Stimulated activated CD4-positive, alpha-beta T cell treated with anti-CD3 and anti-CD28 coated beads, Interleukin-4, amount 100 ng/mL, for 48 hours (primary cell): ENCODE measurements at places on chromosomes 12 and 14.
A peak's percentile ranks its signal among the peaks of the same experiment; 100 is the strongest.

- peak; percentile 17 for DNase-seq
Observed at GRCh38 chr14:63650256-63650952, 8.7 kb upstream of the WDR89 start.

GRCh38 chr12:133106253-133106652 is 23.8 kb downstream of the ZNF891 start:
- DNase-seq = no peak

DNA sequence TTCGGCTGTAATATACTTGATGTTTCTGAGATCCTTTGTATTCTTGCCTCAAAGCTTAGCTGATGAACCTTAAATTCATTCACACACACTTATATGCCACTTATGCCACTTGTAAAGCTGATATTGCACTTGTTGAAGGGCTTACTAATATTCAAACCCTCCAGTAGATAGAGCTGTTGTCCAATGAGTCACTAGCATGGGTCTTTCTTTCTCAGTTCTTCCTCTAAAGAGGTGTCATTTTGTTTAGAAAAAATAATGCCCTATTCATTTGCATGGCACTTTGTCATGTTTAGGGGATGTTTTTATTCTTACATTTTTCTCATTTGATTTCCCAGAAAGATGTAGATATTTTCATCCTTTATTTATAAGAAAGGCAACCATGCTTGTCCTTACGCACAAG is 56.4 kb downstream of the MON2 start:
- no peak for DNase-seq

- DNase-seq = no peak
Observed at GRCh38 chr14:104264495-104265265, 126.3 kb downstream of the KIF26A start.

DNA sequence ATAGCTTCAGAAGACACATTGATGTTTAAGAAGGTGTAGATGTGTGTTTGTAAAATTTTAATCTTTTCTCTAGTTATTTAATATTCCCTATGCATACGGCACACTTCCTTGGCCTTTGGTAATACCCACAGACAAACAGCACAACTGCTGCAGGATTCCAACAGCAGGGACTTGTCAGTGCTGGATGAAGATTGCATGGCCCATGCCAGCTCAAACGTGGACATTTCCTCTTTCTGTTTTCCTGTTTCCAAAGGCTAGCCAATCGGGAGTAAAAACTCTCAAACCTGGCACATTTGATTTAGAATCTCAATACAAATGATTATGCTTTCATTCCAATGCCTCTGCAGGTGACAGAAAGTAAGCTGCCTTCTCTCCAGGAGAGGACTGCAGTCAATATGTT is 22.5 kb upstream of the PDE3A start:
- DNase-seq = no peak

DNA sequence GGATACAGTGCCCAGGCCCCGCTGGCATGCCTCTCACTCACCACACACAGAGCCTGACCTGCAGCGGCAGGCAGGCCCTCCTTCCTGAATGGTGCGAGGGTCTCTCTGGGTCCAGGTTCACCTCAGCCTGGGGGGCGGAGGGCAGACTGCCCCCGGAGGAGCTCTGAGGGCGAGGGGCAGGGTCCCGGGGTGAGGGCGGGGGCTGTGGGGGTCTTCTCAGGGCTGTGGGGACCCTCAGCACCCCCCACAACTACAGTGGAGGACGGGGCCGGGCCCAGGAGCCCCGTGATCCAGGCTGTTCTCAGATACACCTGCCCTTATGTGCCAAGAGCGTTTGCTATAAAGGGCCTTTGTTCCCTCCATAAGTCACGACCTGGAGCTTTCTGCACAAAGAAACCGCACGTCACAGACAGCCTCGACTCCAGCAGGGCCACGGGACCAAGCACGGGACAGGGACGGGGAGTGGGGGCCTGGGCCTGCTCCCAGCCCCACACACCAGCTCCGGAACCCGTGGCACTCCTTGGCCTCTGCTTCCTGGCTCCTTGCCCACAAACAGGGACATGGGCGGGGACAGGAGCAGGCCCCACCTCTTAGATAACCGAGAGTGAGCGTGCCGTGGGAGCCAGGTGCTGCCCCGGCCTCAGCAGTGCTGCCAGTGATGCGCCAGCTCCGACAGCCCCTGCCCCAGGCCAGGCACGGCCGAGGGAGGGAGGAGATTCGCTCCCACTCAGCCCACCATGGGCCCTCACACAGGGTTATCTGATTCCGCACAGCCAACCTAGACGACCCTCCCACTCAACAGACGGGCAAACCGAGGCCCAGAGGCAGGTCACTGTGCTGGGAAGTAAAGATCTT is 101.9 kb downstream of the RFLNA start:
- DNase-seq = no peak

DNA sequence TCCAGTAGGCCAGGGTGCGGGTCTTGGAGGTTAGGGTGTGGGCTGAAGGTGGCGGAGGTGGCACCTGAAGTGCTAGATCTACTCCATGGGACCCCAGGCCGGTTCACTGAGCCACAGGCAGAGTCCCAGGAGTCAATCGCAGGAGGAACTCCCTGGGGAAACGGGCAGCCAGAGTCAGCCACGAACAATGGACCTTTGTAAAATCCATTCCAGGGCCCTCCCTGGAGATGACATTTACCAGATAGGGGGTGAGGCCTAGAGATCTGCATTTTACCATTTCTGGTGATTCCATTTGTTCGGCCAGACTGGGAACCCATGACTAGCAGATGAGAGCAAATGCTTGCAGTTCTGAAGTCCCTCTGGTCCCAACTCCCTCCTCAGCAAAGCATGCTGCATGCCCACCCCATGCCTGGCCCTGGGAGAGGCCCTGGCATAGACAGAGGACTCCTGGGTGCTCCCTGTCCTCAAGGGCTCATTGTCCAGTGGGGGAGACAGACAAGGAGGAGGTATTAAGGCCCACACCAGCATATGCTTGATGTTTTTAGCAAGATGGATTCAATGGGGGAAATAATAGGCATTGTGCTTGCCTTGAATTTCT is 115.5 kb downstream of the EML1 start:
- DNase-seq = no peak

DNA sequence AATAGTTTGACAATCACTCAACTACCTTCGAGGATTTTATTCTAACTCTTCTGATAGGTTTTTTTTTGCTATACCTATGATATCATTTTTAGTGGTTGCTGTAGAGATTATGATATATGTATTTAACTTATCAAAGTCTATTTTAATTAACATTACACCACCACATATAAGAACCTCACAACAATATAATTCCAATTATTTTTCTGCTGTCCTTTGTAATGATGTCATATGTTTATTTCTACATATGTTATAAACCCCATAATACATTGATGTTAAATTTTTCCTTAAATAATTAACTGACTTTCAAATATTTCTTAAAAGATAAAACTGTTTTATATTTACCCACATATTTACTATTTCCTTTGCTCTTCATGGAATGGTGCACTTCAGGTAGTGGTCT is 103.4 kb upstream of the KITLG start:
- no peak for DNase-seq

- no peak for DNase-seq
Observed at GRCh38 chr12:5620896-5621295, 189.0 kb downstream of the NTF3 start.

GRCh38 chr12:111063295-111064026 is 143.1 kb upstream of the MYL2 start:
- DNase-seq = no peak

- no peak for DNase-seq
Observed at GRCh38 chr12:944211-944610, 5.3 kb downstream of the RAD52 start.

DNA sequence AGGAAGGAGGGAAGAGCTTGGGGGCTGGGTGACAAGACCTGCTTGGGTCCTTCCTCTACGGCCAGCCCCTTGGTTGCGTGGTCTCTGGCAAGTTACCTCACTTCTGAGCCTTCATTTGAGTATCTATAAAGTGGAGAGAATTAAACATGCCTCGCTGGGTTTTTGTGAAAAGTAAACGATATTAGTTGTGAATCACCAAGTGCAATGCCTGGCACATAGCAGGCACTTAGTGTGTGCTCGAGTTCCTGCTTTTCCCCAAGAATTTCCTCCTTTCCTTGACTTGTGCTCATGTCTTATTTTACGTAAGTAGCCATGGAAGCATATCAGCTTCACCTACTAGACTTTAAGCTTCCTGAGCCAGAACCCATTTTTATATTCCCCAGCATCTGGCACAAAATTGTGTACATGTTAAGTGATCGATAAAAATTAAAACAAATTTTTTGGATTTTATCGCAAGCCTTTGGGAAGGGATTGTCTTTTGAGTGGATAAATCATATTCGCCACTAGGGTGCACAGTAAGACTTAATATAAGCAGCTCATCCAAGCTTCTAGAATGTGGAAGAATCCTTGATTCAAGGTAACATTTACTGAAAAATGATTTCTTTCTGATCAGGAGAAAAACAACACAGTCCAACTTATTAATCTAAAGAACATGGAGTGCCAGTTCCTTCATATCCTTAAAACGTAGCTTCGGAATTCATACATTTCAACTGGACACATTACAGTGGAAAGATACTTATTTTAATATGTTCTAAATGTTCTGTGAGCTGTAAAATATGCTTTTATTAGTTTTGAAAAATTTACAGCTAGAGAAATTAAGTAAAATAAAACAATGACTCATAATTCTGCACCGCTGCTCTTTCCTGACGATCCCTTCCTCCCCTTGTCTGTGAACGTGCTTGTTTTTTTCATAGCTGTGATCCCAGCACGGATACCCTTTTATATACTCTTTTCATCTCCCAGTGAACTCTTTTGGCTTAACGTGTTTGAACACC is 62.0 kb downstream of the SLC25A47 start:
- no peak for DNase-seq

GRCh38 chr12:53049571-53050318 is at the start of gene TNS2:
Gene TNS2 (plus strand): TSS chr12:53050065. CDS start chr12:53050186, 121 bp downstream.
- no peak for DNase-seq

- DNase-seq = peak; percentile 7
Observed at GRCh38 chr14:57533214-57533613, 39.6 kb upstream of the CCDC198 start.

DNA sequence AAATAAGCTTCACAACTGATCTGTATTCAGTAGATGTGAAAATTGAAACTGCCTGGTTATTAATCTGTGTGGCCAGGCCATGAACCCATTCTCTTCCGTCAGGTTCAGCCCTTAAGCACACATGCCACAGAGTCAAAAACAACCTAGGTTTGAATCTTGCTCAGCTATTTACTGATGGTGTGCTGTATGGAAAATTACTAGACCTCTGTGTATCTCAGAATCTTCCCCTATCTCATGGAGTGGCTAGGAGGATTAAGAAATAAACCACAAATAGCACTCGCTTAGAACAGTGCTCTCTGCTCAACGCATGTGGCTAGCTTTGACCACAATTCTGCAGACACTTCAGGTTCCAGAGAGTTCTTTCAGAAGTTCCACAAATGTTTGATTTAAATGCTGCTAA is 240.7 kb upstream of the PLEKHG7 start:
- DNase-seq = no peak

DNA sequence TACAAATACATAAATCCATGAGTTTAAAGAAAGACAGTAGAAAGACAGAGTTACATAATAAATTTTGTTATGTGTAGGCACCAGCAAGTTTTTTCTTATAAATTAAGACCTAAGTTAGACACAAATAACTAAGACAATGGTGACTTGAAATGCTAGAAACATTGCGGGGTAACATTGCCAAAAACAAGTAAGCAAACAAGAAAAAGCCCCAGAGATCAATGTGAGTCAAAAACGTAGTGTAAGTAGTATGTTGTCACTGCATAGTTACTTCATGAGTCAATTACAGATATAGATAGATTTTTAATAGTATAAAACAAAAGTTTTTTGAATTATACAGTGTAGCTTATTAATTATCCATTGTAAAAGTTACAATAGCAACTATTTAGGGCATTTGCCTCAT is 83.4 kb downstream of the CNTN1 start:
- DNase-seq = no peak

- no peak for DNase-seq
Observed at GRCh38 chr12:64685050-64685449, 74.2 kb downstream of the GNS start.

DNA sequence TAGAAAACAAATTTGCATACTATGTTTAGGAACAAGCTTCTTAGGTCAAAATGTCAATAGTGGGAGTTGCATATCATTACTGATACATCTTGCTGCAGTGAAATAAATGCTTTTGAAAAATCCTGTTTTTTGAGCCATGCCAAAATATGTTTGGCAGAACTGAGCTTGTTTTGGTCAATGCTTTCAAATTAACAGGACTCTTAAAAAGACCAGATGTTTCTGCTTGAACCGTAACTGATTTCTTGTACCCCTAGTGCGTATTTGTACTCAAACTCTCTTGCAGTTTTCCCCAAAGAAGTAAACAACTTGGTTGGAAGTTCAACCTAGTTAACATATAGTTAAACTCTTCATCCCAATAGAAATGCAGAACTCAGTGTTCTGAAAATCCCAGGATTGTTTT is 3.4 kb downstream of the TRHDE start:
- no peak for DNase-seq

DNA sequence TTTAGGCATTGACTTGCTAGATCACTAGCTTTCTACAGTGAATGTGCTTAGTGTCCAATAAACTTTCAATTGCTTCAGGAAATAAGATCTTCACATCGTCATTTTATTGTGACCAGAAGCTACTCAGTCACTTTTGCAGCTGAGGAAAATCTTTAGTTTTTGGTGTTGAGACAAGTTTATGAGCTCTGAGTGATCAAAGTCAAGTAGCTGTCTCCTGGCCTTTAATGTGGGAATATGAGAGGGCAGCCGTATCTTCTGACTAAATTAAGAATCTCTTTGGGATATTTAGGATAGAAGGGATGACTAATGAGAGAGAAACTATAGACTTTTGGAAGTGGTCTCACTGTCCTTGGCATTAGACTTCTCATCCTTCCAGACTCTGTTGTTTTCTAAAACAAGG is 21.6 kb downstream of the MSRB3 start:
- no peak for DNase-seq

DNA sequence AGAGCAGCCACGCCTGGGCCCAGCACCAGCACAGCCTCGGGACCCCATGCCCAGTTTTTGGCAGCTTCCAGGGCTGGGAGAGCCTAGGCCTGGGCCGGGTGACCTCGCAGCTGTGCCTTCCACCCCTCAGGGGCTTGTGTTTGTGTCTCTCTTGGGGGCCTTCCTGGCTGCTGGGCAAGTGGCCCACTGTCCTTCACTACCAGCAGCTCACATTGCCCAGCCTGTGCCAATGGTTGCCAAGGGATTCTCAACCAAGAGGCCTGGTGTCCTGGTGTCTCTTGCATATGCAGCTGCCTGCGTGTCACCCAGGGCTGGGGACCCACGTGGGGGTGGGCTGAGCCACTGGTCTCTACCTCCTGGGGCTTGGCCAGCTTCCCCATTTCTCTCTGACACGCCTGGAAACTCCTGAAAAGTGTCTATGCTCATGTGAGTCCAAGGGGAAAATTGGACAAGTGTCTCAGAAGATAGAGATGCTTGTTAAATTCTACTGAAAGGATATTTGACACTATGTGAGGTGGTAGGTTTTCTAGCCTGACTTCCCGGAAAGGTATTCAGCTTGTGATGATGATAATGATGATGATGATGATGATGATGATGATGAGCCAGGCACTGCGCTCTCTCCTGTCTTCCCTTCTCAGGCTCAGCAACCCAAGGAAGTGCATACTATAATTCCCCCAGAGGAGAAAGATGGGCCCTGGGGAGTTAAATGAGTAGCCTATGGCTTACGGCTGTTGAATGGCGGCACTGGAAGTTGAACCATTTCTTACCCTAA is 48.8 kb upstream of the ESRRB start:
- no peak for DNase-seq
